Prostate gland (tissue), 2 donors: ENCODE measurements at places on chromosomes 6 and 20.

DNA sequence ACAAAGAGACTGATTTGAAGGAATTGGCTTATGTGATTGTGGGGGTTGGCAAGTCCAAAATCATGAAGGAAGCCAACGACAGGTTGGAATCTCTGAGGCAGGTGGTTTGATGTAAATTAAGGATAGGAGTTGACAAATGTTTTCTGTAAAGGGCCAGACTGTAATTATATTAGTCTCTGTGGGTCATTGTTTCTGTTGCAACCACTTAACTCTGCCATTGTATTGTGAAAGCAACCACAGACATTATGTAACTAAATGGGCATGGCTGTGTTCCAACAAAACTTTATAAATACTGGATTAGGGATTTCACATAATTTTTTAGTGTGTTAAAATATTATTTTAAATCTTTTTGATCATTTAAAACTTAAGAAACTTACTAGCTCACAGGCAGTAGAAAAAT is 199.2 kb upstream of the MYLIP start:
- DNase-seq: no peak

DNA sequence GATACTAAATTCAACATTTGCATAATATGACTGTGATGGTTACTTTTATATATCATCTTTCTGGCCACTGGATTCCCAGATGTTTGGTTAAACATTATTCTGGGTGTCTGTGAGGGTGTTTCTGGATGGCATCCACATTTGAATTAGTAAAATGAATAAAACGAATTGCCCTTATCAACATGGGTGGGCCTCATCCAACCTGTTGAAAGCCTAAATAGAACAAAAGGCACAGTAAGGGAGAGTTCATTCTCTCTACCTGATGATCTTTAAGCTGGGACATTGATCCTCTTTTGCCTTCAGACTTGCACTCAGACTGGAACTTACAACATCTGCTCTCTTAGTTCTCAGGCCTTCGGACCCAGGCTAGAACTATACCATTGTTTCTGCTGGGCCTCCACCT is 57.6 kb downstream of the CD24 start:
- DNase-seq: no peak

DNA sequence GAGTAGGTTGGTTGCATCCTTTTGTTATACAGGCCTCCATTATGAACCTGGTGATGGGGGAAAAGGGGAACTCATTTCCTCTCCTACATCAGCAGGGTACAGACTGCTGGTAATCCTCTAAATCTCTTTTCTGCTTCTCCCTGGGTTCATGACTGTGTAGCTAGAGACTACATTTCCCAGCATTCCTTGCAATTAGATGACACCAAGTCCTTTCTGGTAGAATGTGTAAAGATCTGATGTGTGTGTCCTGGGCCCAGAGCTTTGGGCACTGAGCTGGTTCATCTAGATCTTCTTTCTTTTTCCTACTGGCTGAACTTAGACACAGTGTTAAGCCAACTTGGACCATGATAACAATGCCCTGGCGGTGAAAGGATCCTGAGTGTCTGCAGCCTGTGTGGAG is 104.7 kb upstream of the IFNGR1 start:
- no peak for DNase-seq

DNA sequence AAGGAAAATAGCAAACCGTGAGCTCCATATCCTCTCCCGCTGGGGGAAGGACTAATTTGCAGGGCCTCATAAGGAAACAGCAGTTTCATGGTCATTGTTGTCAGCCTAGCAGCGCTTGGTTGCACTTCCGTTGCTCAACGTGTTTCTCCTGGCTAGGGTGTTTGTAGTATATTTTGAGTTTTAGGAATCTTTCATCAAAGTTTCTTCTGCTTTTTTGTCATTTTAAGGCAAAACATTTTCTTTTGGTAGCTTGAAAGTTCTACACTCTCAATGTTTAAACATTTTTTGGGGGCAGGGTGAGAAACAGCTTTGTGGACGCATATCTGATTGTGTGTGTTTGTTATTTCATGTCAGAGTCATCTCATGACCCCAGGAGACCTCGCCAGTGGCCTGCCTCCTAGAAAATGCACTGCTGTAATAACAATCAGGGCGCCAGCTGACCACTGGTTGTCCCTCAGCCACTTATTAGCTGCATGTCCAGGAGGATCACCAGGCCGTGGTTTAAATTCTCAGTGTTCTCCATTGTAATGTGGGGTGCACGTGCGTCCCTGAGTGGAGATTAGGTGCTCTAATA is 20.6 kb downstream of the JARID2 start:
- no peak for DNase-seq

DNA sequence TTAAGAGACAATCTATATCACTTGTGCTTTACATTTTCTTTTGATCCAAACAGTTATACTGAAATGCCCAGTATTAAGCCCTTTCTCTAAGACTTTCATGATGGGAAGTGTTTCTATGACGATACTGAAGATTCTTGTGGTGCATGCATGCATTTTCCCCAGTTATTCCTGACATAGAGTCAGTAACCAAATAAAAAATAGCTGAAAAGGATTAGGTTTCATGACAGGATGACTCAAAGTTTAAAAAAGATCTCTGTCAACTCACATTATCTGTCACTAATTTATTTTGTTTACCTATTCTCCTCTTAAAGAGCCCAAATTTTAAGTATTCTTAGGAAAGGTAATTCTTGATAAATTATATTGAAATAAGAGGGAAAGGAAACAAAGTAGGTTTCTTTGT is 98.4 kb downstream of the SESN1 start:
- DNase-seq: no peak

DNA sequence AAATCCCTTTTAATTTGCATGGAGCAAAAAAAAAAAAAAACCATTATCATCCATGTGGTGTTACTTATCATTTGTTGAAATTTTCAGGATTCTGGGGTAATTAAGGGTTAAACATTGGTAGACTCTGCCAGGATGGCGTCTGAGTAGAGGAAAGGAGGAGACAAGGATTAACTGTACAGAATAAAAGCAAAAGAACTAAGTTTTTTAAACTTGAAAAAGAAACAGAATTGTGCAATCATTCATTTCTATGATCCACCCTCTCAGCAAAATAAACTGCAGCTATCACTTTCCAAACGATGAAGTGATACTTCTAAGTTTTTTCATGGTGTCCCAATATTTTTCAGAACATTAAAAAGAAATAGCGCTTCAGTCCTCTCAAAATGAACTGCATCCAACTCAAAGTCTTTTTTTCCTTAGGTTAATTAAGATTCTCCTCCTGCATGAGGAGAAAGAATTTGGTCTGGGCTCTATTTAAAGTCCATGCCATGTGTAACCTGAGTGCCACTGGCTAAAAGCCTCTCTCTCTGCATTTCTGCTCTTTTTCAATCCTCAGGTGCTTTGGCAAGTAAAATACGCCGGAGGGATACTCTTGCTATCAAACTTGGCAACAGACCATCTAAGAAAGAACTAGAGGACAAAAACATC is 69.5 kb upstream of the LTV1 start:
- no peak for DNase-seq

DNA sequence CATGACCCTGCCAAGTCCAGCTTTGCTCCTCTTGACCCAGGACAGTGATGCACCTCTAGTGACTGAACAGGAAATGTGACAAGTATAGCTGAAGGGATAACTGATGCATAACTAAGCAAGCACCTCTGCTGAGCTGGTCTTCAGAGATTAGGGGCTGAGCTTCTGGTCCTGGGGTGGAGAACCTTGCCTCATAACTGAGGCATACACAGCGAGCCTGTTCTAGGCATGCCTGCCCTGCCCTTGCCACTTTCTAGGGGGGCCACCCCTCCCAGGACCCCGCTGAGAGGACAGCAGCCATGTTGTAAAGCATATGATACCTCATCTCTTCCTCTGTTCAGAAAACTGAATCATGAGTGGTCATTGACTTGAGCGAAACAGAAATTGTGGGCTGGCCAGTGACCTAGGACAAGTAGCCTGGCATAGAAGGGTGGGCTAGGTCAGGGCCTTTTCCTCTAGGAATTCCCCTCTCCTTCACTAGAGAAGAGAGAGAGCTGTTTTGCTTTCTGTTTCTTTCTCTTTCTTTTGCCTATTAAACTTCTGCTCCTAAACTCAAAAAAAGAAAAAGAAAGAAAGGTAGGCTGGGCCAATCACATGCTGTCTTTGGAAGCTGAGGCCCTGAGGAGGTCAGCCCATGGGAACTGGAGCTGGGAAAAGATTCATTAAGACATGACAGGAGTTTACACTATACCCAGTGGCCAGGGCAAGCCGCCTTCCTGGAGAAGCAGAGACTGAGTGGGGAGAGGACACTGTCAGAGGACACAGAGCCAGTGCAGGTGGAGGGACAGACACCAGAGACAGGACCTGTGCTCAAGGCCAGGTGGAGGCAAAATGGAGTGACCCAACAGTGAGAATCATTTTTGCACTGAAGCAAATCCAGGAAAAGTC is 23.1 kb downstream of the ALDH5A1 start:
- DNase-seq: no peak

DNA sequence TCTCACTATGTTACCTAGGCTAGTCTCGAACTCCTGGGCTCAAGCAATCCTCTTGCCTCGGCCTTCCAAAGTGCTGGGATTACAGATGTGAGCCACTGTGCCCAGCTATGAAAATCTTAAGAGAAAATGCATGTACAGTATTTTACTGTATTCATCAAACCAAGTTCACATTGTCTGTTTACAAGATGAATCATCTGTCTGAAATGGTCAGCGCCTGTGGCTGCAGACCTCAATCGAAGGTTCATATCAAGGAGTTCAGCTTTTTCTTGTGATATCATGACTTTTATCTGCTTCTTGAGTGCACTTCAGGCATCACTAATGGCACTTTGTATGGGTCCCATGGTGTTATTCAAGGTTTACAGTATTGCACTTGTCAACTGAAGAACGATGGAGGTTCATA is 155.1 kb downstream of the SLC16A10 start:
- DNase-seq: no peak

DNA sequence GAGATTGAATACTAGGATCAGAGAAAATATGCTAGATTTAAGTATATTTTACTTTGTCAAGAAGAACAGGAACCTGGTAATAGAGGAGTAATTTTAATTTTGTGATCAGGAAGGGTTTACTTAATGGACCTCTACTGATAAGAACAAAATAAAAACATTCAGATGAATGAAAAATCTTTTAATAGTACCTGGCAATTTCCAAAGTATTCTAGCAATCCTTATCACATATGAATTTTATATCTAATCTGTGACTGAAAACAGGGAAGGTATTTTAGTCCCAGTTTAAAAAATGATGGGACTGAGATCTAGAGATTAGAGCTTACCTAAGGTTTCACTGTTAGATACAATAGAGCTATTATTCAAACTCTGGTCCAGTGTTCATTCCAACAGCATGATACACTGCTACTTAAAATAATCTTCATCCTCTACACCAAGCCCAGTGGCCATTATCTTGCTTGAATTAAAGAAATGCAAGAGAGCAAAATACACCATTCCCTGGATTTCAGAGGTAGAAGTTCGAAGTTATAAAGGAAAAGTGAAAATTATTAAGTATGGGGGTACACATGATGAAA is 13.5 kb downstream of the SLC17A5 start:
- DNase-seq: no peak

DNA sequence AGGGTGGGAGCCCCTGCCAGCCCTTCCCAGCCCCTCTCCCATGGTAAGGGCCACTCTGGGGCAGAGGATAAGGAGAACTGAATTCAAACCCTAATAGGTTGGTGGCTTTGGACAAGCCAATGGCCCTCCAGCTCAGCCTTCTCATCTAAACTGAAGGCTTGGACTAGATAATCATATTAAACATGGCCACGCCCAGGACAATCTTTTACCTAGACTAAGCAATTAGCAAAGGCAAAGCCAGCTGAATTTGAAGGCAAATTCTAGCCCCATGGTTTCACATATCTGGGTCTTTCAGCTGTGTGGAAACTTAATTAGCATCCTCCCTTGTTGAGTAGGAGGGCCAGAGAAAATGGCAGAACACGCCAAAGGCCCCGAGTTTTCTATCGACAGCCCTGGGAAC is 10.7 kb downstream of the SLC22A23 start:
- no peak for DNase-seq

DNA sequence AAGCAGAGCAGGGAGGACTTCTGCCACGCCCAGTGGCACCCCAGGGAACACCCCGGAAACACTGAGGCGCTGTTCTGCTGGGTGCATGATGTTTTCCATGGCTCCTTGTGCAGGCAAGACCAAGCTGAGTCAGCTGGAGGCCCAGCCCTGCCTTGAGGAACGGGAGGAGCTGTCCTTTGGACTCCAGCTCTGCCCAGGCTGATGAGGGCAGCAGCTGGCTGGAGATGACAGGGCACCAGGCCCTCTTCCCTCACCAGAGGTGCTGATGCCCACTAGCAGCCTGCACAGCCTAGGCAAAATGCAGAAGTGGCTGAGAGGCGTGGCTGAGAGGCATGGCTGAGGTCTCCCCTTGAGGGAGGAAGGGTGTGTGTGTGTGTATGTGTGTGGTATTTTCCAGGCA is 2.4 kb downstream of the C6orf132 start:
- DNase-seq: no peak

DNA sequence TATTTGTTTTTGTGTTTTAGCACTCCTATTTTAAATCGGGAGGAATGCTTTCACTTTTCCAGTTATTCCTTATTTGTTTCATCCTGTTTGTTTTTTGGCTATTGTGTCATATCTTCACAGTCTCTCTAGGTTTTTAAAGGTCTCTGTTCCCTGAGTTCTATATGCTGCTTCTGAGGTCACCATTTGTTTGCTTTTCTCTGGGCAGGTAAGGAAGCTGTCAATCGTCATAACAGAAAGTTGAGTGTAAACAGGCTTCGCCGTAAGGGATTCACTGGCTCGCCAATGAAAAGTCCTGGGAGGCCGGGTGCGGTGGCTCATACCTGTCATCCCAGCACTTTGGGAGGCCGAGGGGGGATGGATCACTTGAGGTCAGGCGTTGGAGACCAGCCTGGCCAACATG is 48.7 kb upstream of the RPS6KA2 start:
- DNase-seq: no peak

GRCh38 chr6:41077536-41077935 is 4.8 kb downstream of the NFYA start:
- no peak for DNase-seq

GRCh38 chr6:83536647-83537589 is 24.6 kb downstream of the PRSS35 start:
- DNase-seq: no peak

DNA sequence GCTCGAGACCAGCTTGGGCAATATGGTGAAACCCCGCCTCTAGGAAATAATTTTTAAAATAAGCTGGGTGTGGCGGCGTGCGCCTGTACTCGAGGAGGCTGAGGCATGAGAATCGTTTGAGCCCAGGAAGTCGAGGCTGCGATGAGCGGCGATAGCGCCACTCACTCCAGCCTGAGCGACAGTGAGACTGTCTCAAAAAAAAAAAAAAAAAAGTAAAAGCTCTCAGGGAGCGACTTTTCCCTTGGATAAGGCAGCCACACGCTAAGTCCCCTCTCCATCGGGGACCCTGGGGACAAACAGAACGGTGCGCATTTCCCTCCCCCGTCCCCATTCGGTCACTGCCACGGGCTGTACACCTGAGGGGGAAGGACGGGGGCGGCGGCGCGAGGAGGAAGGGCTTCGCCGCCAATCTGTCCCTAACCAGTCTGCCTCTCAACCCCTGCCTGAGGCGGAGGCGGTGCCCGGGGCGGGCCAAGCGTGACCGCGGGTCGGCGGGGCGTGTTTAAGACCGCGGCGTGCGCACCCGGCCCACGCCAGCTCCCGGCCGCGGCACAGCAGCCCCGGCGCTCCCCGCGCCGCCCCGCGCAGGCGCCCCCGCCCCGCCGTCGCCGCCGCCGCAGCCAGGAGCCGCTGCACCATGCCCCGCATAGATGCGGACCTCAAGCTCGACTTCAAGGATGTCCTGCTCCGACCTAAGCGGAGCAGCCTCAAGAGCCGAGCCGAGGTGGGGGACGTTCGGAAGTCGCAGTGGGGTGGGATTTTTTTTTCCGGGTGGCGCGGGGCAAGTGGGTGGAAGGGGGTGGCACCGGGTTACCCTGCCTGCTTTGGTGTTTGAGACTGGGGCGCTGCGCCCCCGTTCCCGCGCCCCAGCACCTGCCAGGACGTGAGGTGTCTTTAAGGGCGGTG is at the start of gene GMPR:
TSS of gene GMPR (plus strand) at position 531 of the 906 bp plus-strand sequence. CDS start at position 638, 107 bp downstream.
- peak; percentile 79 for DNase-seq
